LHCN-M2 (cell line): ENCODE measurements at places on chromosomes 1 and 21.

DNA sequence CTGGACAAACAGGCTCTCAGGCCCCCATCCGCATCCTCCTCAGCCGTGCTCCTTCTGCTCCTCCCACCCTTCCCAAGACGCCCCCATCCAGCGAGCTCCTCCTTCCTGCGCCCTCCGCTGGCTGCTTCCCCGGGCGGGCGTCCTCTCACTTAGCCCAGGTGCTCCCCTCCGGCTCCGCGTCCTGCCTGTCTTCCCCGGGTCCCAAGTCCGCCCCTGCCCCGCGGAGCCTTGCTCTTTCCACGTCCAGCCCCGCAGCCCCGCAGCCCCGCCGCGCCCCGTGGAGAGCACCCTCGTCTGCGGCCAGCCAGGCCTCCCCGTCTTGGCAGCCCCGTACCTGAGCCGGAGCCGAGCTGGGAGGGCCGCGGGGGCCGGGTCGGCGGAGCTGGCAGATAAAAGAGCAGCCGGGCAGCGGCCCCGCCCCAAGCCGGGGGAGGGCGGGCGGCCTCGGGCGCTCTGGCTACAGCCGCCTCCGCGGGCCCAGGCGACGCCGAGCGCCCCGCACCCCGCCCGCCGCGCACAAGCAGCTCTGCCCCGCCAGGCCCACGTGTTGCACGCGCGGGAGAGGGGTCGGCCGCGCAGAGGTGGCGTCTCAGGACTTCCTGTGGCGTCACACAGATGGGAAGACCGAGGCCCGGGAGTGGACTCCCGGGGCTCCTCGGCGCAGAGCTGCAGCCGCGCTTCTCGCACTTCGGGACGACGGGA lies at the start of gene PAQR7:
Gene PAQR7 (minus strand): TSS at position 555 of the 702 bp plus-strand sequence. CDS start 11,869 bp downstream, outside the sequence.
- peak; percentile 64 for DNase-seq

GRCh38 chr1:116833718-116834117 lies 76.0 kb upstream of the PTGFRN start:
- DNase-seq, result no peak

DNA sequence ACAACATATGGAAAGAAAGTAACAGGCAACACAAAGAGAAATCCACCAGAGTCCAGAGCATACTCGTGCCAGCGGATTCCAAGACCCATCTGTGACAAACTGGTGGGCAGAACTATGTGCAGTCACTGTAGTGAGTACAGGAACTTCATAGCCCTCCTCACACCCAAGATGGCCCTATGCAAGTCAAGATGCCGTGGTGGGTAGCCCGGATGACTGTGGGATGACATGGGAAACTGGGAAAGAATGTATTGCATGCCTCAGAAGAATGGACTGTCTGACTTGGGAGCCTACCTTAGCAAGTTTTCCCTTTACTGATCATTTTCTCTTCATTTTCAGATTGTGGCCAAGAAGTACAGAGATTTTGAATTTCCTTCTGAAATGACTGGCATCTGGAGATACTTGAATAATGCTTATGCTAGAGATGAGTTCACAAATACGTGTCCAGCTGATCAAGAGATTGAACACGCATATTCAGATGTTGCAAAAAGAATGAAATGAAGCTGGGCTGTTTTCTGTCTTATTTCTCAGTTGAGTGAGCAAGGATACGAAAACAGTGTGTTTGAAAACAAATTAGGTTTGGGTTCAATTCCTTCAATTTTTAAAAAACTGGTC lies 47.3 kb downstream of the CLIC6 start:
- DNase-seq, result no peak

- peak; percentile 54 for DNase-seq
Measured at GRCh38 chr1:211511947-211512346, 20.0 kb upstream of the RD3 start.

DNA sequence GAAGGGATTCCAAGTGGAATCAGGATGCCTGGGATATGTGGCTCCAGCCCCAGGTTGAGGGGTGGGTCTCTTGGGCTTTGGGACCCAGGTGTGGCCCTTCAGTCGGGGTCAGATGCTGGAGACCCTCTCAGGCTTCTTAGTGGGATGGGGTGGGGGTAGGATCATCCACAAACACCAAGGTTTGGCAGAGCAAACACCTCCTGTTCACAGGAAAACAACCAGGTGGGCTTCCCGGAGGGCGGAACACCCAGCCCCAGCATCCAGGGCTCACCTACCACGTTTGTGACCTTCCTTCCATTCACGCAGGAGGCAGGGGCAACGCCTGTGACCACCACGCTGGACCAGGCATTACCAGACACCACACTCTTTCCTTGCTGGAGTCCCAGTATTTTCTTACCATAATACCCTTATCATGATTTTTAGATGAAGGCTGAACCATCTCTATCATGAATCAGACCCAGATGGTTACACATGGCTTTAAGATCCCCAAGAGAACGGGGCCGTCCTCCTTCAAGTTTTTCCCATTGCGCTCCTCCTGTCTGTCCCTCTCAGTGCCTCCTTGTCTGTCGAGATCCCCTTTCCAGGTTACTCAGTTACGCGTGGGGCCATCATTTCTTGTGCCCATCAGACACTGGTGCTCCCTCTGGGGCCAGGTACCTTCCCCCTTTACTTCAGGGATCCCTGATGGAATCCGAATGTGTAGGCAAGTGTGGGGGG lies 428.2 kb downstream of the NPHP4 start:
- no peak for DNase-seq

DNA sequence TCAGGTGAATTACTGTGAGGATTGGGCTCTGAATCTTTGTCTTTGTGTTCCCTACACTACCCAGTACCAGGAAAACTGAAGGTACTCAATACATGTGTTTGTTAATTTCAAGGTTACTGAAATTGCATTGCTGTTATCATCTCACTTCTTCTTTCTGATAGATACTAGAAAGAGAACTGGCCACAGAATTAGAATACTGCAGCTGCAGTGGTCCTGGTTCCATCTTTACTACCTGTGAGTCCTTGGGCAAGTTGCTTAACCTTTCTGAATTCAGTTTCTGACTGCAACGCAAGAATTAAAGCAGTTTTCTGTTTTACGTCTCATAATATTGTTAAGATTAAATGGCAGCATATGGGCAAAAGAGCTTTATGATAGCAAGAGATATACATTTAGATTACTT lies 263.5 kb downstream of the LMO4 start:
- DNase-seq, result no peak

- no peak for DNase-seq
Measured at GRCh38 chr1:37469386-37469785, 5.0 kb upstream of the ZC3H12A start.

GRCh38 chr1:19769211-19769932 lies 30.3 kb downstream of the TMCO4 start:
- DNase-seq, result no peak

DNA sequence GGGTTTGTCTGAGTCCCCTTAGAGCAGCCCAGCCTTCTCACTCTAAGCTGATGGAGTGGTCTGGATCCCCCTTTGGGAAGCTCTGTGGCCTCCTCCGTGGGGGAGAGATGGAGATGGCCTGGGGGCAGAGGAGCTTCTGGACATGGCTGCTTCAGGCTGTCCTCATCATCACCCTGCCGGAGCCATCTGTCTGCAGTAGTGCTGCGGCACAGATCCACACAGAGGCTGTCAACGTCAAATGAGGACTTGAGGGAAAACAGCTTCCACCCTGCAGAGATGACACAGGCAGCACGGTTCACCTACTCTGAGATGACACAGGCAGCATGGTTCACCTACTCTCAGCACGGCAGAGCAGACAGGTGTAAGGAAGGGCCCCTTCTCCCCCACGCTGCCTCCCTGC lies 134.3 kb downstream of the IGSF21 start:
- DNase-seq, result no peak

- no peak for DNase-seq
Measured at GRCh38 chr1:213083112-213083445, 32.0 kb downstream of the RPS6KC1 start.

DNA sequence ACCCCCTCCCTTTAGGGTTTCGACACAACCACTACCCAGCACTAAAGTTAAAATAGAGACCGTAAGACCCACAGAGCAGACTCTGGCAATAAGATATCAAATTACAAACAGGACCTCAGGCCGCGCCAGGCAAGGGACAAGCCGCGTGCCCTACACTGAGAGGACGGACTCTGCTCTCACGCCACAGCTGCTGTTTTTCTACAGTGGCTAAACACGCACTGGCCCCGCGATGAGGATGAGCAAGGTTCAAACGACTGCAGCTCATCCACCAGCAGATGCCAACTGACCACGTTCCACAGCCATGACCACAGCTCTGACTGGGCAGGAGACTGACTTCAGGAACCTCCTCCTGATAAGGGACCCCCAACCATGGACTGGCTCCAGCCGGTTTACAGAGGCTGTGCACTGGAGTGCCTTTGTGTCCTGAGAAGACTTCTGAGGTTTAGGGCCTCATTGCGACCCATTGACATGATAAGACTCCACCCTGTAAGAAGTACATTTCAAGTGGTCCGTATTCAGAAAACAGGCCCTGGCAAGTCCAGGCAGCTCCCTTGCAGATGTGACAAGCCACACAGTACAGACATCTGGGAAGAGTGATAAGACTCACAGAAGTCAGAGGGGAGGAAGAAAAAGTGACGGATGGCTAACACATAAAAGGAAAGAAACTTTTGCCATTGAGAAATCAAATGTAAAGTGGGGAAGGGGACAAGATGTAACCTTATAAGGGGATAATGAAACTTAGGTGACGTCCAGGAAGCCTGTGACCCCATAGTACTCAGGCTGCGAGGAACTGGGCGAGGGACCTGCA lies 1.5 kb upstream of the KRTAP10-6 start:
- DNase-seq, result peak; percentile 42

DNA sequence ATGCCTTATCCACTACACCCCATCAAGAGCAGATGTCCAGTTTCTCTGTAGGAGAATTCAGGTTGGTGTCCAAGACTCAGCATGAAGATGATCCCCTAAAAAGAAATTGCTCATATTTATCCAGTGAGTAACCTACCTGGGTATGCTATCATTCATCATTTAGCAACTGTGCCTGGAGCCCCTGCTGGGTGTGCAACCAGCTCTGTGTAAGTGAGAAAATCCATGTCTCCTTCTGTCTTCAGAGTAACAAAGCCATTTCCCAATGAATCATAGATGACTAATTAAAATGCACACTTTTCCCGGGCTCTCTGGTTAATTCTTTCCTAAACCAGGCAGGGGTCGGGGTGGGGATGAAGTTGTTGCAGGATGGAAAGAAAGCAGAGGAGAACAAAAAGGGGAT lies 35.8 kb downstream of the OLFML3 start:
- peak; percentile 78 for DNase-seq

DNA sequence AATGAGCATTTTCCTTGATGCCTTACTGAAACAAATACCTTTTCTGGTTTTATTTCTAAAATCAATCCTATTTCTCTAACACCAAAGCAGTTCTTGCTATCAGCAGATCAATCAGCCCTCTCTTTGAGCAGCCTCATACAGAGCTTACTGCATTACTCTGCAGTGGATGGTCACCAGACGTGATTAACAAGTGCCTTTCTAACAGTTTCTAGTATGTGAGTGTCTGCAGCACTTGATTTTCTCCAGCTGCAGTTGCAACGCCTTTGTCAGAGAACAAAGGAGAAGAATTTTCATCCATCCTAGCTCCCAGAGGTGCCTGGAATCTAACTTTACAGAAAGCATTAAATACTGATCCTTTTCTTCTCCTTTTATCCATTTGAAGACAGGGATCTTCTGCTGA lies 177.3 kb upstream of the SGIP1 start:
- no peak for DNase-seq

GRCh38 chr1:161052899-161053298 lies 7.1 kb upstream of the USF1 start:
- DNase-seq, result no peak

DNA sequence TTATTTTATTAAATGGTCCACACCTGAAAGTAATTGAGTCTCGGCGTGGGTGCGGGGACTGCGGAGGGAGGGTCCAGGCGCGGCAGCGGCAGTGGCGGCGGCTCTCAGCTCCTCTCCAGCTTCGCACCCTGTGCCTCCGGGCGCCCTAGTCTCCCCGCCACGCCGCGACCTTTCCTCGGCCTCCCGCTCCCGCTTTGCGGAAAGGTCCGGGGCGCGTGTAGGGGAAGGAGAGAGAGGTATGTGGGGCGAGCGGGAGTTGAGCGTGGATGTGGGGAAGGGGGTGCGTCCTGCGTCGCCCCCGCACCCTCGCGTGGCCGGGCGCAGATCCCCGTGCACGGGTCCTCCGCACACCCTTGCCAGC lies 13.4 kb upstream of the ALX3 start:
- no peak for DNase-seq

DNA sequence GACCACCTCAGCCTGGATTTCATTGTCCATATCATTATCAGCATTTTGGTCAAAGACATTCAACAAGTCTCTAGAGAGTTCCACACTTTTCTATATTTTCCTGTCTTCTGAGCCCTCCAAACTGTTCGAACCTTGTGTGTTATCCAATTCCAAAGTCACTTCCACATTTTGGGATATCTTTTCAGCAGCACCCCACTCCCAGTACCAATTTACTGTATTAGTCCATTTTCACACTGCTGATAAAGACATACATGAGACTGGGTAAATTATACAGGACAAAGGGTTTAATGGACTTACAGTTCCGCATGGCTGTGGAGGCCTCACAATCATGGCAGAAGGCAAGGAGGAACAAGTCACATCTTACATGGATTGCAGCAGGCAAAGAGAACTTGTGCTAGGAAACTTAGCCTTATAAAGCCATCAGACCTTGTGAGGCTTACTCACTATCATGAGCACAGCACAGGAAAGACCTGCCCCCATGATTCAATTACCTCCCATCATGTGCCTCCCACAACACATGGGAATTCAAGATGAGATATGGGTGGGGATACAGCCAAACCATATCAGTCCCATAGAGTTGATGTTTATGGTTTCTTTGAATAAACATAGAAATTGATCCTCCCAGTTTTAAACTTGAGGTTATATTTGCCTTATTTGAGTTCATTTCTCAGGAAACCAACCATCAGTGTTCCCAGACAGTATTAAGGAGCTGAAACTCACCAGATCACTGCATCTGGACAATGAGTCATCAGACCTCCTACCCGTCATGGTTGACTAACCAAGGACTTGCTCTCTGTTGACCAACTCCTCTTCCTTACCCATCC lies 322.7 kb upstream of the DUSP10 start:
- DNase-seq, result peak; percentile 84

DNA sequence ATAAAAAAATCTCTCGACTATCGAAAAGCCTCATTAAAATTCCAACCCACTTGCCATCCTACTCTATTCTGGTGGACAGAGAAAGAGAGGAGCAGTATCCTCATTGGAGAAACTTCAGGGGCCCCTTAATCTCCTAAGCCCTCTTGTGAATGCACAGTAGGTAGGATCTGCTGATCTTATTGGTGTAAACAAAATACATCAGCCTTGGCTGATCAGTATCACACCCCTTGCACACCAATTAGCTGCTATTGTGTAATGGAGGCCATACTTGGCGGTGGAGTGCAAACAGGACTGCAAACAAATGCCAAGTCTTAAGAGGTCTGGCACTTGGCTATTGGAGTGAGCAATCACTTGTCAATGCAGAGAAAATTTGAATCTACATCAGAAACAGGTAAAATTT lies 15.7 kb downstream of the VCAM1 start:
- no peak for DNase-seq
